ENCODE measurements at places on chromosomes 7 and 10. TPM values are rescaled to one million over a fixed set of nuclear protein-coding genes. Genes with fewer than 3 reads are reported as not detected.
A peak's percentile ranks its signal among the peaks of the same experiment; 100 is the strongest.

DNA sequence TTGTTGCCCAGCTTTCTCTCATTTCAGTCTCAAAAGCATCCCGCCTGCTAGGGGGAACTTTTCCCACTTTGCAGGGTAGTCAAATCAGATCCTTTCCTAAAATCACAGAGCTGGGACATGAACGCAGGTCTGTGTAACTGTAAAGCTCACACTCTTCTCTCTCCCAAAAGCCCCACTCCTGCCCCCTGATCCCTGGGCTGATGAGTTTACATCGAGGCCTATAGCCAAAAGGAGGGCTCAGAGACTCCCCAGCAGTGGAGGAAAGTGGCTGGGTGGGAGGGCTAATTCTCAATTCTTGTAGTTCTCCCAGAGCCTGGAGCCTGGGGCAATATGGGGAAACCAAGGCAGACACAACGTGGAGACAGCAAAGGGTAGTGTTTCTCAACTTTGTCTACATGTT is 6.5 kb upstream of the MTPAP start:
- DNase-seq: no peak

TAX1BP1 gene
- total RNA-seq: 101 TPM

DNA sequence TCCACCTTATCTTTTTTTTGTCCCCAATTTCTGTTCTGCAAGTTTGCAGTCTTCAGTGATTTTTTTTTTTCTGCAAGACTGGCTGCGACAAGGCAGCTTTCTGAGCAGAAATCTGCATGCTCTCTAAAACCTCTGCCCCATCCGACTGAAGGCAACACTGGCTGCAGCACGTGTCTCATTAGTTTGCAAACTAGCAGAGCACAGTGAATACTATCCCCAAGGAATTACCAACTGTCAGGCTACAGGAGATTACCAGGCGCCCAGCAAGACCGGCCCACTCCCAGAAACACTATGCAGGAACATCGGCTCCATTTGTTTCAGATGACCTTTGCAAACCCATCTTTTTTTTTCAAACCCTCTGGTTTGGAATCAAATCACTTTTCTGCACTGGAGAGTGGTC is 538.8 kb downstream of the SORCS1 start:
- DNase-seq: no peak

MYOZ1 gene
- not detected for total RNA-seq

DNA sequence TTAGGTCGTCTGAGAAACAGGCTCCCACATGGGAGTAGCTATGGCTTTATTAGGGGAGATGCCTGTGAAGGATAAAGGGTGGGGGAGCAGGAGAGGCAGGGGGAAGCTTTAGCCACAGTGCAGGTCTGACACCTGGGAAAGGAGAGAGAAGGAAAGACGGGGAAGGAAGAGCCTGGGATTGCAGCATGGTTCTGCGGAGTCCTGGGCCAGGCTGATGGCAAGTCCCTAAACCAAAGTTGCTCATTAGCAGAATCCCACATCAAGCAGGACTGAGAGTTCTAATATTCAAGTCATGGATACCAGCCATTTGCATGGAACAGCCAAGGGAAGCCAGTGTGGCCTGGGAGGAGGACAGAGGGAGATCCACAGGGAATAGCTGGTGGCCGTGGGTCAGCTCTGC is 414.8 kb downstream of the RPS24 start:
- DNase-seq: no peak

- DNase-seq: no peak
These were observed 221.7 kb downstream of the KIAA1217 start for GRCh38 chr10:24430591-24430990.

- peak; percentile 91 for DNase-seq
These were observed at the start of gene KIFBP for GRCh38 chr10:68988530-68989316. Gene KIFBP (plus strand): TSS chr10:68988803. CDS start chr10:68988833, 30 bp downstream.

ADRA2A gene
- total RNA-seq: not detected

- DNase-seq: no peak
These were observed 188.5 kb upstream of the FERD3L start for GRCh38 chr7:19333706-19334105.

TMEM130 gene
- 0.23 TPM for total RNA-seq

DNA sequence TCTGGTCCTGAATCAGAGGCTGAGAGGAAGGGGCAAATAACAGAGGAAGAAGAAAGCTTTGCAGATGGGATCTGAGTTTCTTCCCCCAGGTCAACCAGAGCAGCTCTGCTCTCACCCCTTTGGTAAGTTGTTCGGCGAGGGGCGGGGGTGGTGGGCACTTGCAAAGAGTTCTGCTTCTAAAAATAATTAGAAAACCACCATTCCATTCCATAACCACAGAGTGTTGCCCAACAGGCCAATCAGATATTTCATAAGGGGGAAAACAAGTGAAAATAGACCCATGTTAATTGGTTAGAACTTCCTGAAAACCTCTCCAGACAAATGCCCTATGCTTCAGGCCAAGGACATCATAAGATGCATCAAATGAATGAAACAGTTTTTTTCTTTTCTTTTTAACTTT is 43.6 kb upstream of the R3HCC1L start:
- no peak for DNase-seq

GRCh38 chr7:22631730-22632129 is 95.3 kb upstream of the IL6 start:
- DNase-seq: no peak

RAB19 gene
- 11.3 TPM for total RNA-seq

GRCh38 chr10:90418869-90419652 is 438.8 kb downstream of the HTR7 start:
- no peak for DNase-seq

- DNase-seq: no peak
These were observed 128.7 kb downstream of the INSYN2A start for GRCh38 chr10:127067542-127068194.

- DNase-seq: no peak
These were observed 256.9 kb upstream of the AKR1E2 start for GRCh38 chr10:4569151-4569550.

- no peak for DNase-seq
These were observed 98.7 kb downstream of the RAMP3 start for GRCh38 chr7:45256309-45256708.

DNA sequence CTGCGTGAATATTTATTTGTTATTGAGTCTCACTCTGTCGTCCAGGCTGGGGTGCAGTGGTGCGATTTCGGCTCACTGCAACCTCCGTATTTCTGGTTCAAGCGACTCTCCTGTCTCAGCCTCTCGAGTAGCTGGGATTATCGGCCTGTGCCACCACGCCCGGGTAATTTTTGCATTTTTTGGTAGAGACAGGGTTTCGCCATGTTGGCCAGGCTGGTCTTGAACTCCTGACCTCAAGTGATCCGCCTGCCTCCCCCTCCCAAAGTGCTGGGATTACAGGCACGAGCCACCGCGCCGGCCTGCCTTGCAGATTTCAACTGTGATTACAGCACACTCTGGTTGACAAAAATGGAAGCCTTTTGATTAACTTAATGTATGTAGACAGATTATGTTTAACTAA is 730.0 kb upstream of the VSTM2A start:
- no peak for DNase-seq

DNA sequence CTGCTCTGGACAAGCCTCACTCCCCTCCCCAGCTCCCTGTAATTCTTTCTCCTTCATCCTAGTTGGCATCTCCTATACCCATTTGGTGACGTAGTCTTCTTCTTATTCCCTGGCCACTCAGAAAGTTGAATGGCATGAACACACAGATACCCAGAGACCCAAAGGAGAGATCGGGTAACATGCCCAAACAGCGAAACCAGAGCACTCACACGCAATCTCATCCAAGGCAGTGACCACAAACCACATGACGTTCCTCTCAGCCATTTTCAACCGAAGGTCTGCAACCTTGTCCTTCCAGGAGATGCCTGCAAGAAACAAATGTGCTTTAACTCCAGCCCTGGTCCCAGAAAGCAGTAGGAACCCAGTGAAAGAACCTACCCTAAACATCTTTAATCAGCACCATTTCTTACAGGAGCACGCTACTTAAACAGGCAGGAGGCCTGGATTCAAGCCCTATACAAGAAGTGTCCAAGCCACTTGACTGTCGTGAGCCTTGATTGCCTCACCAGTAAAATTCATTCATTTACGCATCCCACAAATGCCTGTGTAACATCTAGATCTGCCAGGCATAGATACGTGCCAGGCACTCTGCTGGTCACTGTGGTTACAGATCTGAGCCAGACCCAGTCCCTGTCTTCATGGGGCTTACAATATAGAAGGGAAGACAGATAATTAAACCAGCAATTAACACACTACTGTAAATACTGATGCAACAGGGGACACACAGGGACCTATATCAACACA is 37.1 kb downstream of the XPNPEP1 start:
- no peak for DNase-seq

- peak; percentile 50 for DNase-seq
These were observed 2.0 kb upstream of the KIF11 start for GRCh38 chr10:92590623-92591549.

- DNase-seq: peak; percentile 83
These were observed 1.5 kb downstream of the IL15RA start for GRCh38 chr10:5975641-5976473.

BICC1 gene
- not detected for total RNA-seq

DNA sequence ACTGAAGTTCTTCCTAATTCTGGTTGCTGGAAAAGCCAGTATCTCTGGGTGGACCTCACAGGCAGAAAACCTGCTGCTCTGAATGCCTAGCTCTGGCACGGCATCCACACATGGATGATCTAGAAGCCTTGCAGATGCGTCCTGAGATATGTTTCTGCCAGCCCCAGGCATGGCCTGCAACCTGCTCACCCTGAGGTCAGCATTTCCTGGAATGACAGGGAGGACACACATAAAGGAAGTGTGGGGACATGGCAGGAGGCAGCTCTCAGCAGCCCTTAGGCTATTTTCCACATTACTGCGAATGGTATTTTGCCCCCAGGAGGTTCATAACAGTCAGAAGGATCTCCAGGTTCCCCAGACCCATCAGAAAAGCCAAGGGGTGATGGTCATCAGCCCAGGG is 23.2 kb downstream of the PLXNA4 start:
- no peak for DNase-seq

- DNase-seq: no peak
These were observed 37.9 kb upstream of the SEPHS1 start for GRCh38 chr10:13386021-13386420.

- no peak for DNase-seq
These were observed 21.2 kb downstream of the AKAP9 start for GRCh38 chr7:91961816-91962215.

TFPI2 gene
- total RNA-seq: not detected

UNC5B gene
- total RNA-seq: 0.09 TPM

ACTR3C gene
- total RNA-seq: 3.2 TPM

DNA sequence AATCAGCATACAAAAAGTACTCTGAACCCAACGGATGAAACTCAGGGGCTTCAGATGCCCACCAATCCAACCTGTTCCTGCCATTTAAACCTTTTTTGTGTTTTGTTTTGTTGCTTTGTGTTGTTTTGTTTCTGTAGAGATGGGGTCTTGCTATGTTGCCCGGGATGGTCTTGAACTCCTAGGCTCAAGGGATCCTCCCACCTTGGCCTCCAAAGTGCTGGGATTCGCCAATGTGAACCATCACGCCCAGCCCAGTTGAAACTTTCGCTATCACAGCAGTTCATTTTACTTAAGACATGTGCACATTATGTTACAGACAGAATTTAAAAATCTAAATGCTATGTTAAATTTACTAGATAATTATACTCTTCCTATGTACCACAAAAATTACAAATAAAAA is 101.6 kb downstream of the SKIDA1 start:
- no peak for DNase-seq

- no peak for DNase-seq
These were observed 38.3 kb downstream of the NT5C3A start for GRCh38 chr7:33024189-33024757.

DNA sequence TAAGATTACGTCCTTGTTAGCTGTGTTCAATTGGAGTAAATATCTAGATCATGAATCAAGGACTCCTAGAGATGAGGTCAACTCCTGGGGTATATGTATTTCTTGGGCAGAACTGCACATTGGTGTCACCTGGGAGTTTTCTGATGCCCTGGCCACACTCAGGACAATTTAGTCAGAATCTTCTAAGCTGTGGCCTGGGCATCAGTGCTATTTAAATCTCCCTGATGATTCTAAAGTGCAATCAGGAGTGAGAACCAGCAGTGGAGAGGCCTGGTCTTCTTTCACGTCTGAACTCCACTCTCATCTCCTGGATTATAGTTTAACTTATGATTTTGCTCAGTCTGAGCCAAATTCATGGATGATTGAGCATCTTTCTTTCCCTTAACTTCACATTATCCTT is 218.0 kb downstream of the BMPER start:
- no peak for DNase-seq

- no peak for DNase-seq
These were observed 10.8 kb downstream of the CCNY start for GRCh38 chr10:35347121-35347562.

HABP2 gene
- not detected for total RNA-seq

CTNNA3 gene
- total RNA-seq: not detected

DNA sequence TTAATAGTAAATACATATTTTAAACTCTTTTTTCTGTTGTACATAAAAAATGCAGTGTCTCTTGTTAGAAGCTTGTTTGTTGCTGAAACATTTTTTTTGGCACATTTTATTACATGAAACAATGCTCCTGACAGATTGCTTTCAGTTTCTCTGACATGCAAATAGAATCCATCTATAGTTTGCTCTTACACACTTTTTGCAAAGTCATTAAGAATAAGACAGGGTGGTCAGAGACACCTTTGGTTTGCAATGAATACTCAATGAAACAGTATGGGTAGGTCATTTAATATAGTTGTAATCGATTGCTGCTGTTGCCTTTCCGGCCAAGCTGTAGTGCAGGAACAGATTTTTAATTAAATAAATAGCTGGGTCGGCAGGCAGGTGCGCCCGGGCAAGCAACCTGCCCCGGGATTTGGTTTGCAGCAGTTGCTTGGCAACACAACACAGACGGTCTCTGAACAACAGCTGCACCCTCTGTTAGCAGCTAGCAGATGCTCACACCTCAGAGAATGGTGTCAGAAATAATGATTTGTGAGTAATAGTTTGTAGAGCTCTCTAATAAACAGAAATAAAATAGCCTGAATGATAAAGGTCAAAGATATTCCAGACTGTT is 115.7 kb upstream of the CACNA2D1 start:
- DNase-seq: no peak

FAM25A gene
- total RNA-seq: not detected

GRCh38 chr7:112500619-112501018 is 19.8 kb downstream of the LSMEM1 start:
- no peak for DNase-seq

PRSS1 gene
- total RNA-seq: not detected

PALD1 gene
- total RNA-seq: 6.7 TPM

Data from activated CD4-positive, alpha-beta T cell treated with anti-CD3 and anti-CD28 coated beads for 36 hours (primary cell).